ENCODE measurements at places on chromosomes 3 and 15.

- DNase-seq: peak; percentile 72
These were observed 67.8 kb downstream of the FMN1 start for GRCh38 chr15:33126559-33127290.

GRCh38 chr3:102394517-102394916, 40.3 kb upstream of the ZPLD1 start:
- no peak for DNase-seq

- DNase-seq: no peak
These were observed 38.4 kb upstream of the CGNL1 start for GRCh38 chr15:57337868-57338411.

- DNase-seq: no peak
These were observed 8.3 kb downstream of the ARL13B start for GRCh38 chr3:93988283-93988682.

- DNase-seq: no peak
These were observed 47.9 kb downstream of the MFSD1 start for GRCh38 chr3:158849757-158850156.

GRCh38 chr3:54719914-54720313, 207.9 kb downstream of the LRTM1 start:
- no peak for DNase-seq

GRCh38 chr3:9675736-9676290, 26.5 kb downstream of the MTMR14 start:
- no peak for DNase-seq

- DNase-seq: no peak
These were observed 76.8 kb upstream of the ARL6 start for GRCh38 chr3:97687734-97688133.
